ENCODE measurements at places on chromosomes 6 and 20. TPM values are rescaled to one million over a fixed set of nuclear protein-coding genes. Genes with fewer than 3 reads are reported as not detected.

MICB gene
- 33.1 TPM for total RNA-seq

NRM gene
- 13.1 TPM for total RNA-seq

C20orf144 gene
- 0.07 TPM for total RNA-seq

EGFL8 gene
- total RNA-seq, result 1.2 TPM

NHLRC1 gene
- total RNA-seq, result 2.3 TPM

SLC13A3 gene
- total RNA-seq, result 0.43 TPM

PTK6 gene
- total RNA-seq, result not detected

FAM162B gene
- total RNA-seq, result 0.36 TPM

BMP7 gene
- total RNA-seq, result not detected

GMDS gene
- total RNA-seq, result 27.0 TPM

TRIM15 gene
- not detected for total RNA-seq

Measured in thoracic aorta endothelial cell (primary cell).